ENCODE measurements at places on chromosomes 6 and 20. TPM values are rescaled to one million over a fixed set of nuclear protein-coding genes. Genes with fewer than 3 reads are reported as not detected.

SAPCD1 gene
- 13.2 TPM for total RNA-seq

- peaks cover 4% of the 10 kb centered on the region for H3K36me3 ChIP-seq
- no peaks in the 10 kb centered on the region for H3K27me3 ChIP-seq
- no peak overlapping the region for H3K27ac ChIP-seq
- no peak overlapping the region for H3K4me3 ChIP-seq
- DNase-seq = no peak
Observed at GRCh38 chr6:14817074-14817473, 428.8 kb upstream of the JARID2 start.

GSTA3 gene
- not detected for total RNA-seq

DNA sequence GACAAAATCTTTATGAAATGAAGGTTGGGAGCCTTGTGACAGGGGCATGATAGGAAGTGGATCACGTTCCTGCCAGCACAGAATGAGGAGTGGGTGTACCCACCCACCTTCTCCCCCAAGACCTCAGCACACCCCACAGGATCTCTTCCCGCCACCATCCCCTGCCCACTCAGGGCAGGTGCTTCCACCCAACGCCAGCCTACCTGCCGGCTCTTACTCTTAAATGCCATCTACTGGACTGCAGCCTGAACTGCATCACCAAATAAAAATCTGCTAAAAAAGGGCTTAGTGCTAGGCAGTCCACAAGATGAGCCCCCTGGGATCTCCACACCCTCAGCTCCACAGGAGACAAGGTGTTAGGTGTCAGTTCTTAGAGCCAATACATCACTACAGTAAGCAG is 20.6 kb downstream of the DTNBP1 start:
- H3K4me1 ChIP-seq = peaks cover 4% of the 10 kb centered on the region
- peak; percentile 21 for DNase-seq
- H3K36me3 ChIP-seq = peaks cover 76% of the 10 kb centered on the region
- no peak overlapping the region for H3K27ac ChIP-seq
- no peak overlapping the region for H3K4me3 ChIP-seq
- no peaks in the 10 kb centered on the region for H3K27me3 ChIP-seq

BHLHE23 gene
- total RNA-seq = not detected

LY6G6C gene
- not detected for total RNA-seq

ANKRD66 gene
- total RNA-seq = not detected

GRCh38 chr20:24965065-24965919 is 16.2 kb downstream of the CST7 start:
- H3K27me3 ChIP-seq = no peaks in the 10 kb centered on the region
- H3K36me3 ChIP-seq = peaks cover 57% of the 10 kb centered on the region
- H3K27ac ChIP-seq = peak overlapping the region; percentile 63
- DNase-seq = no peak

- peaks cover 6% of the 10 kb centered on the region for H3K27me3 ChIP-seq
- no peaks in the 10 kb centered on the region for H3K36me3 ChIP-seq
- no peak overlapping the region for H3K4me3 ChIP-seq
- no peak for DNase-seq
- no peak overlapping the region for H3K27ac ChIP-seq
- H3K4me1 ChIP-seq = no peaks in the 10 kb centered on the region
Observed at GRCh38 chr20:20271271-20271670, 96.6 kb upstream of the INSM1 start.

DNA sequence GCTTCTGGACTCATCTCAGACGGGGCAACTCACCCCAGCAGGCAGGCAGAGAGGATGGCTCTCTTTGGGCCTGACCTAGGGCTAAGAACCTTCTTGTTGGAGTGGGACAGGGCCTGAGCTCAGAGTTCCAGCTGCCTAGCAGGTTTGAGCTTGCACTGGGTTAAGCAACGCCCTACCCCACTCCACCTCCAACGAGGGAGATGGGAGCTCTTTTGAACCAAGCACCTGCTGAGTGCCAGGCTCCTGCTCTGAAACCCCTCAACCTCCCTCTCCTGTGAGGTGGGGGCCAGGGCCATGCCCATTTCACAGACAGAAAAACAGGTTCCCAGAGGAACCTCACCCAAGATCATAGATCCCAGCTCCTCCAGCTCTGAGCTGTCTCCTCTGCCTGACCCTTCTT is 54.3 kb downstream of the SNAI1 start:
- peaks cover 2% of the 10 kb centered on the region for H3K4me1 ChIP-seq
- H3K27me3 ChIP-seq = no peaks in the 10 kb centered on the region
- H3K36me3 ChIP-seq = no peaks in the 10 kb centered on the region
- no peak for DNase-seq
- no peak overlapping the region for H3K4me3 ChIP-seq

GRCh38 chr20:10657453-10657852 is 16.3 kb downstream of the JAG1 start:
- no peak for DNase-seq
- no peaks in the 10 kb centered on the region for H3K36me3 ChIP-seq
- peaks cover 3% of the 10 kb centered on the region for H3K4me1 ChIP-seq
- H3K27ac ChIP-seq = no peak overlapping the region

TNXB gene
- 3.5 TPM for total RNA-seq

DNA sequence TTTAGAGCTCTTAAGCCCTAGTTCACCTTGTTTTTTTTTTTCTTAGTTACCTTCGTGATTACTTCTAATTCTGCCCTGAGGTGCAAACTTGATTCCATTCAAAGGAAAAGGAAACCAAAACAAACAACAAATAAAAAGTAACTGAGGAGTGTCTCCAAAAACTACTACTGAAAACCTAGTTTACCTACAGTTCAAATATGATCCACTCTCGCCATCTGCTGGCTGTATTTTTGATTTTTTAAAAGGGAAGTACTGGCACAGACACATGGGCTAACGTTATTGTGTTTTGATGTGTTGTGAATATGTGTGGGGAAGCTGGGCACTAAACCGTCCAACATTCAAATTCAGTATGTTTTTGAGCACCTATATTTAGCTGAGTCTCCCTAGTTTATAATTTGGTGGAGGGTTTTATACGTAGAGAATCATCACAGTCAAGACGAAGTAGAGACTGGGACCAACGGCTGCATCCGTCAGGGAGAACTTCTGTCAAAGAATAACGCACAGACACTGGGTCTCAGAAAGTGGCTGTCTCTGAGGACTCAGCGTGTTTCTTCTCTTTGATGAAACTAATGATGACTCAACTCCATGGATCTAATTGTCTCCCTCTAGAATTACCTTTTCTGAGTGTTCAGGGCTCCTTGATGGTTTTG is 373.5 kb upstream of the BTBD3 start:
- no peak overlapping the region for H3K27ac ChIP-seq
- peak; percentile 25 for DNase-seq
- H3K4me1 ChIP-seq = no peaks in the 10 kb centered on the region
- H3K4me3 ChIP-seq = no peak overlapping the region

DNA sequence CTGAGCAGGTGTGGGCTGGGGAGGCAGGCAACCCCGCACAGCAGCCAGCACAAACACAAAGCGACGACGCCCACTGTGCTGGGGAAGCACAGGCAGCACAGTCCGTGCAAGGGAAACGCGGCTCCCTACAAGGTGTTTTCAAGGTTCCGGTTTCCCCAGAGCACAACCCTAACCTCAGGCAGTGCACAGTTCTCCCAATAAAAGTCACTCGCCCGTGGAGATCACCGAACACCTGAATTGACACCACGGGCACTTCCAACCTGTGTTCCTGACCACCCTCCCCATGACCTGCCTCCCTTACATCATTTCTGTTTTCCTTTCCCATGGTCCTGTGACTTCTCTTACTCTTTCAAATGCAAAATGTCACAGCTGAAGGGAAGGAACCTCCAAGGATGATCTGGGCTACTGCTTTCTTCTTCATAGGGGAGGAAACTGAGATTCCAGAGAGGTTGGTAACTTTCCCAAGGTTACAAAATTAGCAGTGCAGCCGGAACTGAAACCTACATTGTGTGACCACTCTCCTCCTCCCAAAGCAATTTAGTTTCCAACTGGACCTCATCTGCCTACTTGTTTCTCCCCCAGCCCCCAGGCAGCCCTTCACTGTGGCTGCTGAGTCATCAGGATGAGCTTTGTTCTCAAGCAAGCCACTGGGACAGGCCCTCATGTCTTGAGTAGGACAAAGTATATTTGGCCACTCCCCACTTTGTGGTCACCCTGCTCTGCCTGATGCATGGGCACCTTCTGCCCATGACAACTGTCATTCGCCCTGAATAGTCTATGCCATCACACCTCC is 125.3 kb downstream of the ATXN1 start:
- H3K27me3 ChIP-seq = no peaks in the 10 kb centered on the region
- H3K27ac ChIP-seq = peak overlapping the region; percentile 51
- H3K4me1 ChIP-seq = peaks cover 38% of the 10 kb centered on the region
- H3K4me3 ChIP-seq = no peak overlapping the region

FAM162B gene
- not detected for total RNA-seq

NKX2-2 gene
- not detected for total RNA-seq

FILIP1 gene
- not detected for total RNA-seq

- no peaks in the 10 kb centered on the region for H3K36me3 ChIP-seq
- no peaks in the 10 kb centered on the region for H3K4me1 ChIP-seq
- H3K27me3 ChIP-seq = no peaks in the 10 kb centered on the region
Observed at GRCh38 chr6:142648036-142648451, 296.9 kb downstream of the HIVEP2 start.

DNA sequence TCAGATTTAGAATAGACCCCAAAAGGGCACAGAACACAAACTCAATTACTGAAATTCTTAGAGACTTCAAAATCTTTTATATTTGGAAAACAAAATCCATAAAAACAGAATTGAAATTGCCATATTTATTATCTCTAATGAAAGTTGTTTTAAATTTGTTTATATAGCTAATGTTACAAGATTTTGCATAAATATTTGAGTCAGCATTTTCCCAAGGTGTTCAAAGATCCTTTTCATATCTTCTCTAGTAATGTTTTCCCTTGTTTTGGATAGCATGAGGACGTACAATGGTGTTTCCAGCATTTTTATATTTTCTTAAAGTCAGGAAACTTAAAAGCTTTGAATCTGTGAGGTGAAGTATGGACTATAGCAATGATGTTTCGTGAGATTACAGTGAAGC is 235.2 kb upstream of the EPHA7 start:
- no peak overlapping the region for H3K27ac ChIP-seq
- H3K4me1 ChIP-seq = no peaks in the 10 kb centered on the region
- no peaks in the 10 kb centered on the region for H3K36me3 ChIP-seq

GRCh38 chr6:135179372-135179771 is 1.7 kb upstream of the MYB start:
- H3K27ac ChIP-seq = no peak overlapping the region
- H3K4me1 ChIP-seq = peaks cover 32% of the 10 kb centered on the region
- peaks cover 8% of the 10 kb centered on the region for H3K36me3 ChIP-seq
- no peaks in the 10 kb centered on the region for H3K27me3 ChIP-seq

DNA sequence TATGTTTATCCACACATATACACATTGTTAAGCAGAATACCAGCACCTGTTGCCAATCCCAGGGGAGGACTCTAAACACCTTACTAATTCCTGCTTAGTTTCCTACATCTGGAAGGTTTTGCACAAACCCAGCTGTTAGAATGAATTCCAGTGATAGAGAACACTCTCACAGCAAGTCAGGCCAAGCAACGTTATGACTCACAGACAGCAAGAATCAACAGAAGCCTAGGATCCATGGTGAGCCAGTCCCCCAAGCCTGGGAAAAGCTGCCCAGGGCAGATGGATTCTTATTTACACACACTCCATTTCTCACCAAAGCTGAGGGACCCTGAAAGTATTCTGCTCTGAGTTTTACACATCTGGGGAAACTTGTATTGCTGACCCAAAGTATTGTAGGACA is 291.7 kb downstream of the SLC35F1 start:
- no peaks in the 10 kb centered on the region for H3K4me1 ChIP-seq
- no peak overlapping the region for H3K27ac ChIP-seq
- H3K27me3 ChIP-seq = peaks cover 5% of the 10 kb centered on the region
- no peak for DNase-seq
- H3K4me3 ChIP-seq = no peak overlapping the region

DNA sequence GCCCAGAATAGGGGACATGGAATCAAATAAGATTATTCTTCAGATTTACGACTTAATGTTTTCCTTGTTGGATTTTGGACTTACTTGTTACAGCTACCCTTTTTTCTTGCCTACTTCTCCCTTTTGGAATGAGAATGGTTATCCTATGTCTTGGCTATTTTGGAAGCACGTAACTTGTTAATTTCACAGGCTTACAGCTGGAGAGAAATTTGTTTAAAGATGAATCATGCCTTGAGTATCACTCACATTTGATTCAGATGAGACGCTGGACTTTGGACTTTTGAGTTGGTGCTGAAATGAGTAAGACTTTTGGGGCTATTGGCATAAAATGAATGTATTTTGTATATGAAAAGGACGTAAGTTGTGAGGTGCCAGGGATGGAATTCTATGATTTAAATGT is 83.3 kb downstream of the SMPDL3A start:
- DNase-seq = no peak
- no peaks in the 10 kb centered on the region for H3K36me3 ChIP-seq
- H3K4me1 ChIP-seq = no peaks in the 10 kb centered on the region
- H3K27me3 ChIP-seq = no peaks in the 10 kb centered on the region
- no peak overlapping the region for H3K4me3 ChIP-seq
- H3K27ac ChIP-seq = no peak overlapping the region

DNA sequence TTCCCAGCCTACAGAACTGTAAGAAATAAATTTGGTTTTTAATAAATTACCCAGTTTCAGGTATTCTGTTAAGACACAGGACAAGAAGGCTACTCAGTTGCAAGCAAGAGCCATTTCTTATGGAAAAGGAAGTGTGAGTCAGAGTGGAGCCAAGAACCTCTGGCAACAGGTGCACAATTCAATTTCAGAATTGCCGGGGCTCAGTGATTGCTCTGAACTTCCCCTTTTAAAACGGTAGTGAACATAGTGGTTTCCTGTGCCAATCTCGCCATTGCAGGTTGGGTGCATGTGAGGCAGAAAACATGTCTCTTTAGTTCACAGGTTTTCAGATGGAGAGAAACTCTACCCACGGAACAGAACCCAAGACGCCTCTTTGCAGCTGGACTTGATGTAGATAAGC is 16.4 kb downstream of the PIGT start:
- H3K27me3 ChIP-seq = no peaks in the 10 kb centered on the region
- H3K27ac ChIP-seq = no peak overlapping the region
- no peak for DNase-seq
- no peak overlapping the region for H3K4me3 ChIP-seq
- peaks cover 13% of the 10 kb centered on the region for H3K36me3 ChIP-seq
- H3K4me1 ChIP-seq = peaks cover 17% of the 10 kb centered on the region

GRCh38 chr6:124283486-124283885 is 479.8 kb downstream of the NKAIN2 start:
- no peaks in the 10 kb centered on the region for H3K36me3 ChIP-seq
- DNase-seq = no peak
- H3K27me3 ChIP-seq = no peaks in the 10 kb centered on the region
- H3K4me1 ChIP-seq = no peaks in the 10 kb centered on the region

DNA sequence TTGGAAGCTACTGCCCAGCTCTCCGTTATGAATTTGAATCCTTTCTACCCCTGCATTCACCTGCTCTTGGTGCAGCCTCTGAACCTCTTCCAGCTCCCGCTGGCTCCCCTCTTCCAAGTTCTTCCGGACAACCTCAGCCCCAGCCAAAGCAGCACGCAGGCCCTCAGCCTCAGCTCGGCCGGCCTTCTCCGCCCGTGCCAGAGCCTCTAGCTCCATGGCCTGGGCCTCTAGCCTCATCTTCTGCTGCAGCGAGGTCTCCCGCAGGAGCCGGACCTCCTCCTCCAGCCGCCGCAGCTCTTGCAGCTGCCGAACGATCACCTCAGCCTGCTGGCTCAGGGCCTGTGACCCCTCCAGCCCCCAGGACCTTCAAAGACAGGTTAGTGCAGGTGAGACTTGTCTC is 3.2 kb downstream of the CCHCR1 start:
- H3K36me3 ChIP-seq = peaks cover 25% of the 10 kb centered on the region
- H3K4me3 ChIP-seq = no peak overlapping the region
- DNase-seq = no peak
- peaks cover 11% of the 10 kb centered on the region for H3K4me1 ChIP-seq
- H3K27ac ChIP-seq = no peak overlapping the region

GRCh38 chr20:36121981-36122930 is 32.3 kb upstream of the EPB41L1 start:
- no peak overlapping the region for H3K27ac ChIP-seq
- no peaks in the 10 kb centered on the region for H3K36me3 ChIP-seq
- no peak for DNase-seq
- H3K27me3 ChIP-seq = no peaks in the 10 kb centered on the region
- H3K4me3 ChIP-seq = no peak overlapping the region
- no peaks in the 10 kb centered on the region for H3K4me1 ChIP-seq

Measured in activated CD4-positive, alpha-beta T cell treated with anti-CD3 and anti-CD28 coated beads for 36 hours (primary cell).